ENCODE measurements at places on chromosomes 16 and 17.

GRCh38 chr17:73835605-73836004, 191.4 kb upstream of the SDK2 start:
- DNase-seq = no peak

DNA sequence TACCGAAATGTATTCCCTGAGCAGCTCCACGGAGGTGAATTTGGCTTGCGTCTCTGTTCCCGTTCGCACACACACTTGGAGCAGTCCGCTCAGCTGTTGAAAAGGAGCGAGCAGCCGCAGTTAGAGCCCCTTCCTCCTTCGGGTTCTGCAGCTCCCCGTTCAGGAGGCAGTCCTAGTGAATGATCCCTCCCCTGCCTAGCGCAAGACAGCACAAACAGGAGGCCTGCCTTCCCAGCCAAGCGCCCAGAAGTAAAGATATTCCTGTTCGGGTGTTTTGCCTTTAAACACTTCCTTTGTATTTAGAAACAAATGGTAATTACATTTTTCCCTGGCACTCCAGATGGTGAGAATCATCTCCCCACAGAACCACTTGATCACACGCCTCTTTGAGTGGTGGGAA, 64.7 kb downstream of the ABCC12 start:
- DNase-seq = no peak

DNA sequence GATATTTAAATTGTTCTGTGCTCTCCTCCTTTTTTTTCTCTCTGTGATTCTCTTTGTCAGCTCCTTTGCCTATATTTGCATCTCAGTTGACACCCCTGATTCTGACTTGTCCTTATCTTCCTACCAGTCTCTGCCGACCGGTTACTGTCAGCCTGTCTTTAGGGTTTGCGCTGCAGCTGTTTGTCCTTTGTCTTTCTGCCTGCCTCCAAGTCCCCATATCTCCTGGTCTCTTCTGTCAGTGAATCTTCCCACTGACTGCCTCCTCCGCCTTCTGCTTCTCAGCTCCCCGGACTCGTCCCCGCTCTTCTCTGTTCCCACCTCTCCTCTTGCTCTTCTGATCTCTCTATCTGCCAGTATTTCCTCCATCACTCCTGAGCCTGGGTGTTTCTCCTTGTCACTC, 5.2 kb downstream of the TLCD2 start:
- no peak for DNase-seq

- DNase-seq = no peak
Observed at GRCh38 chr16:53734908-53735307, 31.0 kb downstream of the FTO start.

DNA sequence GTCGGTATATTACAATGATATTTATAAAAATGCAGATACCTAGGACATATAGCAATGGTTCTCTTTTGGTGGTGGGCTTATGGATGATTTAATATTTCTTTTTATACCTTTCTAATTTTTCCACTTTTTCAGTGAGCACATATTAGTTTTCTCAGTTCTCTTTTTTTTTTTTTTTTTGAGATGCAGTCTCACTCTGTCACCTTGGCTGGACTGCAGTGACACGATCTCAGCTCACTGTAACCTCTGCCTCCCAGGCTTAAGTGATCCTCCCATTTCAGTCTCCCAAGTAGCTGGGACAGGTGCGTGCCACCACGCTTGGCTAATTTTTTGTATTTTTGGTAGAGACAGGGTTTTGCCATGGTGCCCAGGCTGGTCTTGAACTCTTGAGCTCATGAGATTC, 15.1 kb downstream of the MAP3K14 start:
- DNase-seq = no peak

GRCh38 chr17:29624586-29624985, 1.9 kb upstream of the CORO6 start:
- no peak for DNase-seq

DNA sequence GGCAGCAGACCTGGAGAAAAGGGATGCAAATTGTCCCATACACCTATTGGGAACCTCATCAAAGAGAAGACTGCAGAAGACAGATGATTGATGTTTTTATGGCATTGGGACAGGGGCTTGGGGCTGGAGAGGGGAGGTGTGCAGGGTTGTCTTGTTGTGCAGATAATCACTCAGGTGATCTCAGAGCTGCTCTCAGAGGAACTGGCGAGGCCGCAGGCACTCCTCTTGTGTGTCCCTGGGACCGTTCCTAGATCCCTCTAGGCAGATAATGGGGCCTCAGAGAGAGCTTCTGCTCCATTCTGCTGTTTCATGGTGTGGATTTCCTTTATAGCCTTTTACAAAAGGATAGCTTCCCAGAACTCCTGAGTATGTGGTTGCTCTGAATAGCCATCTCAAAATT, 1.6 kb downstream of the RNF213 start:
- no peak for DNase-seq

GRCh38 chr16:87358696-87359095, 24.9 kb downstream of the FBXO31 start:
- DNase-seq = no peak

DNA sequence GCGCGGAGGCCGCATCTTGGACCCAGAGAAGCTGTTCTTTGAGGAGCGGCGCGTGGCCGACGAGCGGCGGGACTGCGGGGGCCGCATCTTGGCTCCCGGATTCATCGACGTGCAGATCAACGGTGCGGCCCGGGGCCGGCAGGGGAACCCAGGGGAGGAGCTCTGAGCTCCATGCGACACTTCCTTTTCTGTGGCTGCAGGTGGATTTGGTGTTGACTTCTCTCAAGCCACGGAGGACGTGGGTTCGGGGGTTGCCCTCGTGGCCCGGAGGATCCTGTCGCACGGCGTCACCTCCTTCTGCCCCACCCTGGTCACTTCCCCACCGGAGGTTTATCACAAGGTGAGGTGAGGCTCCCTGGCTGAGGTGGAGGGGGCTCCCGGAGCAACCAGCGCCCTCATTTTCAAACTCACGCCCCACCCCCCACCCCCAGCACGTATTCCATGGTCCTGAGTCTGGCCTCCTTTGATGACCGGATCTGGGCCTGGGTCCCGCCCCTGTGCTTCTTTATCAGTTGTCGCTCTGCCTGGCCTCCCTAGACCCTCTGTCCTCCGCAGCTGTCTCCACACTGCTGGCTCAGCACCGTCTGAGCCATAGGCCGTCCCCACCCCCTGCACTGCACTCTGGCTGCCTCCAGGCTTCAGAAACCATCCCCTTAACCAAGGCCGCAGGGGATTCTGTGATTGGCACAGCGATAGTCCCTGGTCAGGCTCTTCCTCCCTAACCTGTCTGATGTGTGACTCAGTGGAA, 787 bp downstream of the AMDHD2 start:
- DNase-seq = no peak

GRCh38 chr16:27258241-27258734, 10.3 kb downstream of the NSMCE1 start:
- DNase-seq = no peak

DNA sequence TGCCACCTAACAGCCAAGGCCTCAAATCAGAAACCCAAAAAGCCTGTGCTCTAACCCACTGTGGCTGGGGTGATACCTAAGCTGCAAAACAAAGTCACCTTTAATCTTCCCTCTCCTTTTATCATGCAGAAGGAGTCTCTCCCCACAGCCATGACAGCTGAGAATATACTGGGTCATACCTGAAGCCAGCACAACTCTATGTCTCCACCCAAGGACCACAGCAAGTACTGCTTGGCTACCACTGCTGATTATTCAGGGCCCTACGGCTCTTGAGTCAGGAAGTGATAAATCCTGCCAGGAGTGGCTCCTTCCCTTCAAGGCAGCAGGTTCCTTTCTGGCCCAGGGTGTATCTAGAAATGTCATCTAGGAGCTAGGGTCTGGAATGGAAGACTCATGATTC, 151.5 kb upstream of the TOM1L1 start:
- no peak for DNase-seq

DNA sequence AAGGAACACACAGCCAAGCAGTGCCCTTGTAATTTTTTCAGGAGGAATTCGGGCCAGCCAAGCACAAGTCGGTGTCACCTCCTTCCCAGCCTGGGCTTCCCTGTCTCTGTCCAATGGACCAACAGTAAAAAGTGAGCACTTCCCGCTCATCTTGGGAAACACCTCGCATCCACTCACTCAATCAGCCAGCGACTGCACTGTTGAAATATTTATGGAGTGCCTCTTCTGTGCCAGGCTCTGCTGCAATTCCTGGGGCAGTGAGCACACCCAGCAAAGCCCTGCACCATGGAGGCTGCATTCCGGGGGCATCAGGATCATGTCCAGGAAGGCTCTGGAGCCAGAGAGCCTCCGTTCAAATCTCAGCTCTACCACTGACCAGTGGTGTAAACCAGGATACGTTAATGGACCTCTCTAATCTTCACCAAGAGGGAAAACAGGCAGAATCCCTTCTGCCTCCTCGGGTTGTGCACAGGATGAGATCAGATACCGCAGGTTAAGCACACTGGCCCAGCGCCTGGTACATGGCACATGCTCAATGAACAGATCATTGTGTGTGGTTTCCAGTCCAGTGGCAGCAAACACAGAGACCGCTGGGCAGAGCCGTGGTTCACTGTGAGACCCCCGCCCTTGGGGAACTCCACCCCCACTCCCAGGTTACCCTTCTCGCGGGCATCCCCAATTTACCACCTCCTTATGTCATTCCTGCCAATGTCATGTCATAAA, 194.3 kb downstream of the ZNF423 start:
- DNase-seq = no peak

GRCh38 chr17:41325611-41326010, 10.1 kb upstream of the KRTAP17-1 start:
- DNase-seq = no peak

- no peak for DNase-seq
Observed at GRCh38 chr17:37614391-37614790, 5.2 kb upstream of the SYNRG start.

DNA sequence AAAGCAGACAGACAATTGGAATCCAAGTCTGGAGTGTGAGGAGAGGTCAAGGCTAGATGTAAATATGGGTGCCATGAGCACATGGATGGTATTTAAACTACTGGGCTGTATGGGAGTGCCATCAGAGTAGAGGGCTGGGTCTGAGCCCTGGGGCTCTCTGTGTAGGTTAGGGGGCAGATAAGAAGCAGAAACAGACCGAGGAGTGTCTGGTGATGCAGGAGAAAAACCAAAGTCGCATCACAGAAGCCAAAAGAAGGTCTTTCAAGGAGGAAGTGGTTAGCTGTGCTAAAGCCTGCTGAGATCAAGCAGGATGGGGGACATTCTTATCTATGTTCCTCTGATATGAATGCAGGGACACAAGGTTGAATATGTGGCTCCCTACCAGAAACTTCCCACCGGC, 1.9 kb downstream of the TSEN54 start:
- DNase-seq = no peak

DNA sequence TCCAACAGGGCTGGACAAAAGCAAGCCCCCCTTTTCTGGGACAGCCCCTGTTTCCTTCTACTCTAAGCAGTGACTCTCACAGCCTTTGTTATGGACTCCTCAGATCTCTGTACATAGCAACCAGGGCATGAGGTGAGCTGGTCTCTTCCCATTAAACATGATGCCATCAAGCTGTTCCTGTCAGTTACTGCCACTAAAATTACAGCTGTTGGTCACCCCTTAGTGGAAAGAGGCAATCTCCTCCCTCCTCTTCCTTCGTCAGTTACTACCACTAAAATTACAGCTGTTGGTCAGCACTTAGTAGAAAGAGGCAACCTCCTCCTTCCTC, 95.2 kb upstream of the SMIM36 start:
- DNase-seq = no peak

- DNase-seq = no peak
Observed at GRCh38 chr16:53537626-53538025, 34.6 kb upstream of the AKTIP start.

- no peak for DNase-seq
Observed at GRCh38 chr16:79380995-79381602, 219.4 kb downstream of the MAF start.

- DNase-seq = peak; percentile 28
Observed at GRCh38 chr17:59521465-59522126, 43.8 kb upstream of the DHX40 start.

- no peak for DNase-seq
Observed at GRCh38 chr17:57422574-57423164, 166.3 kb downstream of the MSI2 start.

DNA sequence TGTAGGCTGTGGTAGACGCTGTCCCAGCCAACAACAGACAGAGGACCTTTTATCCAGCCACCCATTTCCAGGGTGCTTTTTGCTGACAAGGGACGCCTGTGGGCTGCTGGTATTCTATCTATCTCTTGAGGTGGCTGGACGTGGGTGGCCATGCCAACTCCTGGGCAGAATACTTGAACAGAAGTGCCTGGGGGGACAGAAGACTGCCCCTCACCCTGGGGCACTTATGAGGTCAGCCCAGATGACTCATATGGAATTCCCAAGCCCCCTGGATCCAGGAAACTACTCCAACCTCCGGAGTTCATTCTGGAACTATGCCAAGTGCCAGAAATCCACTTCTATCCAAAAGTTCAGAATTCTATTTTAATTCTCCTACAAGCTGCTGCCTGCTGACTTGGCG, 61.3 kb downstream of the CDRT4 start:
- no peak for DNase-seq

- DNase-seq = no peak
Observed at GRCh38 chr17:46862949-46863348, 11.6 kb downstream of the WNT9B start.

DNA sequence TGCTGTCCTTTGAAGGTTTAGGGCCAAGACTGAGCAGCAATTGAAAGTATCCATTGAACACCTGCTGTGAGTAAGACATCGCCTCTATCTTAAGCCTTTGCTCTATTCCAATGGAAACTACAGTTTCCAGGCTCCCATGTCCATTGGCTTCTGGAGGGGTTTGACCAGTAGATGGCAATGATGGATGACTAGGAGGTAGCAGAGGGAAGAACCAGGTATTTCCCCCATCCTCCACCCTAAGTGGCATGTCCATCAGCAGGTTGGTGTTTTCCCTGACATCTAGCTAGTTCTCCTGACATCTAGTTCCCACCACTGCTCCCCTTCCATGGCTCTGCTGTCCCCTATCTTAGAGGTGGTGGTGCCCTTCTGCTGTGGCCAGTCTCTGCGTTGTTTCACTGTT, 58.7 kb downstream of the CENPV start:
- no peak for DNase-seq

- no peak for DNase-seq
Observed at GRCh38 chr16:84193480-84193879, 2.5 kb downstream of the ADAD2 start.

DNA sequence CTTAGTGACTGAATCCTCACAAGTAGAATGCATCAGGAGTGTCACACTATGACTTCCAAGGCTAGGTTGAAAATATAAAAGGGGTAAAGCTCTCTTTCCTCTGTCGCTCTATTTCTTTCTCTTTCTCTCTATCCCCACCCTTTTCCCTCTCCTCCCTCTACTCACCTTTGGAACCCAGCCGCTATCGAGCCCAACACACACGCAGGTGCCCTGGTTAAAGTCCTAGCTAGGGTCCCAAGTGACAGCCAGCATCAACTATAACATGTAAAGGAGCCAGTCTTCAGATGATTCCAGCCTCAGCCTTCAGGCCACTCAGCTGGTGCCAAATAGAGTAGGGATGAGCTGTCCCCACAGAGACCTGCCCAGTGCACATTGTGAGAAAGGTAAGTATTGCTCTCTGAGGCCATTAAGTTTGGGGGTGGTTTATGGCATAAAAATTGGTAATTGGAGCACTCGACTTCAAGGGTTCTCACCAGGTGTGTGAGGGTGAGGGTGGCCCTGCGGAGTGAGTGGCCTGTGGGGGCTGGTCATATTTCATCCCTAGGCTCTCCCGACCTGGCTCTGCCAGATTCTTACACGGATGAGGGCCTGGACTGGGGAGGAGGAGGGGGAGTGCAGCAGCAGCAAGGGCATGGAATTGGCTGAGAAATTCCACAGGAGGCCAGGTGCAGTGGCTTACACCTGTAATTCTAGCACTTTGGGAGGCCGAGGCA, 14.9 kb upstream of the C16orf54 start:
- DNase-seq = no peak

GRCh38 chr16:66152181-66152580, 214.3 kb upstream of the CDH5 start:
- no peak for DNase-seq

- DNase-seq = no peak
Observed at GRCh38 chr17:61221597-61222471, 177.8 kb upstream of the TBX2 start.
